ENCODE measurements at places on chromosomes 16 and 17. TPM values are rescaled to one million over a fixed set of nuclear protein-coding genes. Genes with fewer than 3 reads are reported as not detected.

DNA sequence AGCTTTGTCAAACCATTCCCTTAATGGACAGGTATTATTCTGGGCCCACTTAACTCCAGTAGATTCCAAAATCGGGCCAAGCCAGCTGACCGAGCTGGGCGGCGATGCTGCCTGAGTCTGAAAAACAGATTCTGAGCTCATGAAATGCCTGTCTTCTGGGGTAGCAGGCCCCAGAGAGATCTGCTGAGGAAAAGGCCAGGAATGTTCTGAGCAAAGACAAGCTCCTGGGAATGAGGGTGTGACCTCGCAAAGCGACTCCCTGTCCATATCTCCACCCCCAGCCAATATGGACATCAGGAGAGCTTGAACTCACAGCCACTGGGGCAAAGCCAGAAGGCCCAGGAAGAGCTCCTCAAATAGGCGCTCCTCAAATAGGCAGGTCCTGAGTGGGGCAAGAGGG, 23.7 kb downstream of the ZNF423 start:
- no peak overlapping the region for H3K4me3 ChIP-seq
- H3K36me3 ChIP-seq: peaks cover 6% of the 10 kb centered on the region

GRCh38 chr17:9959377-9959981, 54.4 kb upstream of the RCVRN start:
- H3K4me1 ChIP-seq: peaks cover 13% of the 10 kb centered on the region
- H3K4me3 ChIP-seq: no peak overlapping the region
- no peak overlapping the region for H3K27ac ChIP-seq
- H3K27me3 ChIP-seq: peaks cover 14% of the 10 kb centered on the region

DNA sequence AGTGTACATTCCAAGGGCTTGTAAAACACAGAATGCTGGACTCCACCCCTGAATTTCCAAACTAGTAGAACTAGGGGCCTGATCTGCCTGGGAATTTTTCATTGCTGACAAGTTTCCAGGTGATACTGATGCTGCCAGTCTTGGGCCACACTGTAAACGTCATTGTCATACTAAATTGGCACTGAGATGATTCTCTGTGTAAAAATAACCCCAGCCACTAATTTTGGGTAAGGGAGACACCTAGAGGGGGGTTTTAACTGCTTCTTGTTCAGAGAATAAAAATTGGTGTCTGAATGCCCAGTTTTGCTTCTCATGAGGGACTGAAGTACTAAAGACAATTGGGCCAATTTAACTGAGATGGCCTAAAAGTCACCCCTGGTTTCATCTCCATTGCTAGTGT, 5.0 kb upstream of the CDH13 start:
- H3K4me3 ChIP-seq: no peak overlapping the region
- no peaks in the 10 kb centered on the region for H3K36me3 ChIP-seq
- H3K27ac ChIP-seq: no peak overlapping the region
- H3K27me3 ChIP-seq: peaks cover 12% of the 10 kb centered on the region
- H3K4me1 ChIP-seq: peaks cover 5% of the 10 kb centered on the region
- no peak for DNase-seq

GGT6 gene
- total RNA-seq: 0.04 TPM

GRCh38 chr17:59641799-59642484, 22.2 kb downstream of the CLTC start:
- no peaks in the 10 kb centered on the region for H3K27me3 ChIP-seq
- peaks cover 8% of the 10 kb centered on the region for H3K36me3 ChIP-seq
- H3K4me1 ChIP-seq: no peaks in the 10 kb centered on the region
- peak; percentile 26 for DNase-seq

- H3K4me1 ChIP-seq: peaks cover 65% of the 10 kb centered on the region
- peaks cover 22% of the 10 kb centered on the region for H3K36me3 ChIP-seq
- peak overlapping the region; percentile 76 for H3K4me3 ChIP-seq
Measured at GRCh38 chr17:7887482-7888183, 956 bp upstream of the CHD3 start.

- peaks cover 2% of the 10 kb centered on the region for H3K36me3 ChIP-seq
- peak; percentile 95 for DNase-seq
- peak within 1 kb of the TSS; percentile 75 for H3K27ac ChIP-seq
- peaks cover 93% of the 10 kb centered on the region for H3K27me3 ChIP-seq
Measured at GRCh38 chr17:61399131-61400065, at the start of gene TBX2. TSS of gene TBX2 (plus strand) at chr17:61399843. CDS start at chr17:61400177, 334 bp downstream.

DNA sequence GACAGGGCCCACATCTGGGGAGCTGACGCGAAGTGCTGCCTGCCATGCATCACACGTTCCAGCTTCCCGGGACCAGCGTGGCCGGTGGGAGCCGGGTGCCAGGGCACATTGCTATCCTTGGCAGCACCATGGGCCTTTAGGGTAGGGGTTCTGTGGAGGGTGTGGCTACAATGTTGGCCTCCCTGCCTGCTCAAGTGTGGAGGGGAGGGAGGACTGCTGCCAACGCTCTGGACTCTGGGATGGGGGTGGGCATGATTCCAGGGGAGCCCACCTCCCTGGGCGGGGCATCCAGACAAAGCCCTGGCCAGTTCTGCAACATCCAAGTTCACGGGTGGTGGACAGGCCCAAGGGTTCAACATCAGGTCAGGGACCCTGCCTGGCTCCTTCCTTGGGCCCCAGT, 13.9 kb downstream of the GRB7 start:
- no peak overlapping the region for H3K27ac ChIP-seq
- peaks cover 21% of the 10 kb centered on the region for H3K4me1 ChIP-seq
- no peaks in the 10 kb centered on the region for H3K36me3 ChIP-seq
- peaks cover 18% of the 10 kb centered on the region for H3K27me3 ChIP-seq

DNA sequence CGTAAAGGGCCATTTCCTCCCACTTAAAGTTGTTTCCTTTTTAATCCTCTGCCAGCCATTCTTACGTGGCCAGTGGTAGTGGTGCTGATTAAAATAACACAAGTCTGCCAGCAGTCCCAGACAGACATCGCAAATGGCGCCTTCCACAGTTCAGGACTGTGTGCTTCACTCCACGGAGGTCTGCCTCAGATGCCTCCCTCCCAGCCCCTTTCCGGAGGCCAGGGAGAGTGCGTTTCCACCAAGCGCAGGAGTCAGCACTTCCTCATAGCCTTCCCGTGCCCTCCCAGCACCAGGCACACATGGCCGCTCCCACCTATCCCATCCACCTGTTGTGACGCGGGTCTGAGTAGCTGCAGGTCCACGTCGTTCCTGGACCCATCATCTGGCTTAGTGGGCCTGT, 205.6 kb downstream of the RPTOR start:
- peaks cover 12% of the 10 kb centered on the region for H3K36me3 ChIP-seq
- no peaks in the 10 kb centered on the region for H3K27me3 ChIP-seq
- DNase-seq: no peak
- H3K4me3 ChIP-seq: no peak overlapping the region

GRCh38 chr16:4631444-4631843, 6.8 kb downstream of the MGRN1 start:
- H3K27ac ChIP-seq: no peak overlapping the region
- no peak for DNase-seq
- no peak overlapping the region for H3K4me3 ChIP-seq
- H3K36me3 ChIP-seq: peaks cover 17% of the 10 kb centered on the region
